M059J (cell line): ENCODE measurements at places on chromosomes 6 and 20.

- peak; percentile 86 for DNase-seq
Observed at GRCh38 chr20:16574656-16575355, 1.6 kb upstream of the KIF16B start.

DNA sequence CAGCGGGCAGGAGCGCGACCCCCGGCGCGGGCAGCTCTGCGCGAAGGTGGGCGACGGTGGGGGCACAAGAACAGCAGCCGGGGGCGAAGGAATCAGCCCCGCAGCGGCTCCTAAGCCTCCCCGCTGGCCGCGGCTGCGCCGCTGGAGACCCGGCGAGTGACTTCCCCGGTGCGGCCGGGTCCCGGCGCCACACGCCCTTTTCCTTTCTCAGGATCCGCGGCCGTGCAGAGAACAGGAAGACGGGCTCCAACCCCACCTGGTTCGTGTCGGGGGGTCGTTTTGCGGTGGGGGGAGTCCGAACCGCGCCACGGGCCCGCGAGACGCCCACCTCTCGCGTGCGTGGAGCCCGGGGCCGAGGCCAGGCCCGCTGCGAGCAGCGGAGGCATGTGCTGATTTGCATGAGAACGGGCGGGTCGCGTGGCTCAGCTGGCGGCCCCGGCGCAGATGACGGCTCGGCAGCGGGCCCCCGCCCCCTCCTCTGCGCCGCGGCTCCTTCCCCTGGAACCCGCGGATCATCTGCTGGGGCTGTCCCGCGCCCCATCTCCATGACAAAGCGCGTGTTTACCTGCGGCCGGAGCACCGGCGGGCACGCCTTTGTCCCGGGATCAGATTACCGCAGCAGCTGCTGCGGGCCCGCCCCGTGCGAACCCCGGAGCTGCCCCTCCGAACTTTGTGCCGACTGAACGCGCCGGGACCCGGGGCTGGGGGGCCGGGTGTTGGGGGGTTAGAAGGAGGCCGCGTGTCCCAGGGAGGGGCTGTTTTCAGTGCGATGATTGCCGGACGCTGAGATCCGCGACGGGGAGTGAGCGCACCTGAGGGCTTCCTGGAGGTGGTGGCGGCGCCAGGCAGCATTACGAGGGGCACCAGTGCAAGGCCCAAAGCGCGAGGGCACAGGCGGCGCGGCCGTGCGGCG is 4.9 kb upstream of the DLL1 start:
- DNase-seq, result peak; percentile 14

DNA sequence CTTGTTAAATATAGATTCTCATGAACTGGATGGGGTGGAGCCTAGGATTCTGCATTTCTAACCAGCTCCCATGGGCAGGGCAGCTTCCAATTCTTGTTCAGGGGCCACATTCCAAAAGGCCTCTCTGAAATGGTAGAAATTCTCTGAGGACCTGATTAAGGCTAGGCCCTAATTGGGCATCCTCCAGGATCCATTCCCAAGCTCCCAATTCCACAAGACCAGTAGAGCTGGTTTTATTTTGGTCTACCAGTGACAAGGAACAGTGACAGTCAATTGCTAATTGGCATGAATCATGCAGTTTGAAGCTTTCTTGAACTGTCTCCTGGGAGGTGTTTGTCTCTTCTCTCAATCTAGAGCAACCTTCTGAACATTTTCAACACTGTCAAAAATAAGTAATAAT is 3.0 kb downstream of the THBD start:
- DNase-seq, result no peak

- DNase-seq, result peak; percentile 95
Observed at GRCh38 chr6:110547266-110547964, 71.0 kb upstream of the SLC22A16 start.

GRCh38 chr6:39178804-39179203 is 50.5 kb downstream of the KCNK5 start:
- DNase-seq, result no peak

DNA sequence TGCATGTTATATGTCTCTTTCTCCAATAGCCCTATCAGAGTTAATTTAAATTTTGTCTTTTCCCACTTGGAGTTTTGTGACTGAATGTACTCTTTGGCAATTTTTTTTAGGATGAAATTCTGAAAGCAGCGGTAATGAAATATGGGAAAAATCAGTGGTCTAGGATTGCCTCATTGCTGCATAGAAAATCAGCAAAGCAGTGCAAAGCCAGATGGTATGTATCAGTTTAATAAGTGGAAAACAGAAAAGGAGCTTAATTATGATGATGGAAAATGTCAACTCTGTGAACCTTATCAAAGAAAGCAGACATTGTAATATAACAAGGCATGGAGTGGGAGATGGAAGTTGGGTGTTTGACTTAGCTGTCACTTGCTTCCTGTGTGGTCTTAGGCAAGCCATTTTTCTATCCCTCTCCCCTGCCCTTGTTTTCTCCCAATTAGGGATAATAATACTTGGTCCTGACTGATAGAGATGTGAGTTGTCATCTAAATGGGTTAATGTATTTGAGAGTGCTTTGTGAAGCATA is 2.7 kb downstream of the CDC5L start:
- no peak for DNase-seq

DNA sequence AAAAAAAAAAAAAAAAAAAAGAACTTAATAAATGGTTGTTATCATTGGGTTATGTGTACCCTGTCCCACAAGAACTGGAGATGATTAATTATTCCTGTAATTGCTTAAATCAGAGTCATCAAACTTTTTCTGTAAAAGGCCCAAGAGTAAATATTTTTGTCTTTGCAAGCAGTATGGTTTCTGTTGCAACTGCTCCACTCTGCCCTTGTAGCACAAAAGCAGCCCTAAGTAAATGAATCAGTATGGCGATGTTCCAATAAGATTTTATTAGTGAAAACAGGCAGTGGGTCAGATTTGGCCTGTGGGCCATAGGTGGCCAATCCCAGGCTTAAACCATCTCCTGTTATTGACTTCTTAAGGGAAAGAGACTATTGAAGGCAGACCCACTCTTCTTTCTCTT is 252.7 kb downstream of the TSHZ2 start:
- peak; percentile 86 for DNase-seq

GRCh38 chr6:159762681-159763293 is 942 bp downstream of the ACAT2 start:
- no peak for DNase-seq

DNA sequence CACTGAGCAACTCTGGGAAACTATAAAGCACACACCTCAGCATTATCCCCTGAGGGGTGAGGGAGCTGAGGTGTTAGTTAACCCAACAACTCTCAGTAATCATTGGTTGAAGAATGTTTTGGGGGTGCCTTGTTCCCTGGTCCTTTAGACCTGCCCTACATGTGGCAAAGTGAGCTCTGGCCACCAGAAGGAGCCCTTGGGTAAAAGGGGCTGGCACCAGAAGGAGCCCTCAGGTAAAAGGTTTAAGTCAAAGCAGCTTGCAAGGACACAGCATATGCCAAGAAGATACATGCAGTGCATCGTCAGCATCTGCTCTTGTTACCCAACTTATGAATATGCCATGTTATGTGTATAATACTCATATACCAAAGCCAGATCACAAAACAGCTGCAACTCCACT is 1081.7 kb downstream of the KIF16B start:
- no peak for DNase-seq

GRCh38 chr6:93859971-93860370 is 440.6 kb upstream of the EPHA7 start:
- no peak for DNase-seq

- no peak for DNase-seq
Observed at GRCh38 chr6:25341203-25341552, 62.0 kb downstream of the CARMIL1 start.

DNA sequence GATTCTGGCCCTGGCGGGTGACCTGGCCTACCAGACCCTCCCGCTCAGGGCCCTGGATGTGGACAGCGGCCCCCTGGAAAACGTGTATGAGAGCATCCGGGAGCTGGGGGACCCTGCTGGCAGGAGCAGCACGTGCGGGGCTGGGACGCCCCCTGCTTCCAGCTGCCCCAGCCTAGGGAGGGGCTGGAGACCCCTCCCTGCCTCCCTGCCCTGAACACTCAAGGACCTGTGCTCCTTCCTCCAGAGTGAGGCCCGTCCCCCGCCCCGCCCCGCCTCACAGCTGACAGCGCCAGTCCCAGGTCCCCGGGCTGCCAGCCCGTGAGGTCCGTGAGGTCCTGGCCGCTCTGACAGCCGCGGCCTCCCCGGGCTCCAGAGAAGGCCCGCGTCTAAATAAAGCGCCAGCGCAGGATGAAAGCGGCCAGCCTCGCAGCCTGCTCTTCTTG is 868 bp upstream of the SLC2A4RG start:
- no peak for DNase-seq

GRCh38 chr6:11262242-11262641 is 29.8 kb upstream of the NEDD9 start:
- DNase-seq, result no peak

DNA sequence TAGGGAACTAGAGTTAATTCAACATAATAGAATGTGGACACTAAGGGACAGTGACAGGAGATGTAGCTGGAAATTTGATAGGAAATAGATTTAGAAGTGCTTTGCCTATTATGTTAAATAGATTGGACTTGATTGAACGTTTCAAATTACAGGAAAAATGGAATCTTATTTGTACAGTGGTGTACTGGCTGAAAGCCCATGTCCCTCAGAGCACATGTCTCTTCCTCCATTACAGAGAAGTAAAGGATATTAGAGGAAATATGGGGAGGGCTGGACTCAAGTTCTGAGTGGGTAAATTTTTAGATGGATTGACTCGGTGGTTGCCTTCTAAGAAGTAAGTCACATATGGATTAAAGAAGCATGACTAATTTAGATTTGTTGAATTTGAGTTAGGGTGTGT is 11.4 kb downstream of the PKIB start:
- no peak for DNase-seq

- no peak for DNase-seq
Observed at GRCh38 chr6:28565823-28566526, 40.3 kb downstream of the GPX5 start.

- DNase-seq, result no peak
Observed at GRCh38 chr6:149962461-149963211, 1.1 kb upstream of the ULBP1 start.

- no peak for DNase-seq
Observed at GRCh38 chr6:70834520-70834919, 122.3 kb downstream of the B3GAT2 start.

DNA sequence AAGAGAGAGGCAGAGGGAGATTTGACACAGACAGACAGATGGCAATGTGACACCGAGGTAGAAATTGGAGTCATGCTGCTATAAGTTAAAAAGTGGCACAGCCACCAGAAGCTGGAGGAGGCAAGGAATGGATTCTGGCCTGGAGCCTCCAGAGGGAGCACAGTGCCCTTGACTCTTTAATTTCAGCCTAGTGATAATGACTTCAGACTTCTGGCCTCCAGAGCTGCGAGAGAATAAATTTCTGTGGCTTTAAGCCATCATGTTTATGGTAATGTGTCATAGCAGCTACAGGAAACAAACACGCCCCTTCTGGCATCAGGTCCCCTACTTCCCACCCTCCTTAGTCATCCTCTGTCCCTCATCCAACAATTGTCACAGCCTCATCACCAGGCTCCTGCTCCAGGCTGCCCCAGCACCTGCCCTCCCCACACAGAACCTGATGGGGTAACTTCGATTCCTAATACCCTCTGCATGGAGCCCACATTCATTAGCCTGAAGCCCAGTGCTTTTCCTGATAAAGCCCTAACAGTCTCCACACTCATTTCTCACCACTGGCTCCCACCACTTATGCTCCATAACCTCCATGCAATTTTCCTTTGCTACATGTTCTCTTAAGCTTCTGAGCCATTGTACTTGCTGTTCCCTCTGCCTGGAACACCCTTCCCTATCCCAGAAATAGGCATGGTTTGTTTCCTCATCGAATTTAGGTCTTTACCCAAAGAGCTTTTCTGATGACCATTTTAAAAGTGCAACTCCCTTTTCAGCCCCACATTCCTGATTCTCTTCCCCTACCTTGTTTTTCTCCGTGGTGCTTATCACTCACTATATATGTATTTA is 69.7 kb upstream of the TOX2 start:
- peak; percentile 99 for DNase-seq

GRCh38 chr6:126072834-126073233 is 86.5 kb downstream of the TRMT11 start:
- DNase-seq, result no peak

GRCh38 chr6:167696296-167696695 is 130.4 kb upstream of the AFDN start:
- no peak for DNase-seq

DNA sequence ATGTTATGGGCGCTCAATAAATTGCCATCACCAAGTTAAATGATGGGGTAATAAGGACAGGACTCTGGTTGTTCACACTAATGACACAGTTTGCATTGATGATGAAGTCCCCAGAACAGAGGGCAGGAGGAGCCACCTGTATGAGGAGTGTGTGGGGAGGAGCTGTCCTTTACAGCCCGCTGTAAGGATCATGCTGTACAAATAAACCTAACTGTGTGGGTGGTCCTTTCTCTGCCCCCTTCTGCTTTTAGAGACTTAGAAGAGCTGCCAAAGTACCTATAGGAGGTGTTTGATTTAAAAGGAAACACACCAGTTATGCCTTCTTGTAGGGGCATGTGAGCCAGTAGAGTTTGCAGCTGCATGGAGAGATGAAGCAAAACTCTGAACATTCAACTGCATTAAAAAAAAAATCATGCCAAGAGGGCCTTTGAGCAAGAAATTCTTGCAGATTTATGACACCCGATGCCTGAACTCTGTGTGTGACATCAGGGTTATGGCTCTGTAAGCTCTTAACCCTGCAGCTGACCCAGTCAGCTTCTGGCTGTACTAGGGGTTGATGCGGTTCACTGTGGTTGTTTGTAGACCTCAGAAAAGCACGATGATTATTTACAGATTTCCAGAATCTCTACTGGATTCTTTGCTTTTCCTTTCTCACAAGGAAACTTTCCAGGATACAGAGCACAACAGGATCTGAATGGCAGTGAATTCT is 67.4 kb downstream of the UST start:
- DNase-seq, result no peak

GRCh38 chr6:112833581-112834131 is 486.5 kb downstream of the RFPL4B start:
- DNase-seq, result no peak

- DNase-seq, result peak; percentile 3
Observed at GRCh38 chr6:129481706-129482105, 228.3 kb downstream of the ARHGAP18 start.

DNA sequence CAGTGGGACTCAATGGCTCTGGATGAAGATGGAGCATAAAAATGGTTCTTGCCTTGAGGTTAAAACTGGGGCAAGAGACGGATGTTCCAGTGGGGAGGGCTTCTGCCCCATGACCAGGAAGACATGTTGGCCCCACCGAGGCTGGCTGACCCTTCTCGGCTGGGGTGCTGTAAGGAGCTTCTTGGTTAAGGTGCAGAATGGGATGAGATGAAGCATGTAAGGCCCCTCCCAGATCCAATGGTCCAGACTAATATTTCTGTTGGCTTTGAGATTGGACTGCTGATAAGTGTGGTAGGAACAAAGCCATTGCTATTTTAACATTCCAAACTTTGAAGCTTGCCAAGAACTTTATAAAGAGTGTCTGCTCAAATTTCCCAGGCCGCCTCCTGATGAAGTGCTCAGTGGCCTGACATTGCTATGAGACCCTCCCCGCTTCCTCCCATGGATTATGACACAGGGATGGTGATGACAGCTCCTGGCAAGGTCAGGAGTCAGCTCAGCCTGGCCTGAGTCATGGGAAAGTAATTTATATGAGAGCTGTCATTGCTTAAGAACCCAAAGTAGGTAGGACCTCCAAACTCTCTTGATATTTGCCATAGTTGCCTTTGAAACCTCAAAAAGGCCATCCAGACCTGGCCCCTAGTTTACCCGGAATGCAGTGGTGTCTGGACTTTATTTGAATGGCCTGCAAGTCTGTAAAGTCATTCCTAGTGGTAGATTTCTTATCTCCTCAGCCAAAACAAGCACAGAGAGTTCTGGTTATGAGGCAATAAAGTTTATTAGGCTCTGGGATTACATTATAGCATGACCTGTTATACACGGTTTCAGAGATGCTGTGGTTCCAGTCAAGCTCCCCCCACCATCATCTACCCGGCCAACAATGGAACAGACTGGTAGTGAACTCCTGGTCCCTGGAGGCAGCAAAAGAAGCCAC is 55.2 kb downstream of the TGM2 start:
- DNase-seq, result peak; percentile 100
